ACHN (cell line): ENCODE measurements at places on chromosomes 2 and 18.

DNA sequence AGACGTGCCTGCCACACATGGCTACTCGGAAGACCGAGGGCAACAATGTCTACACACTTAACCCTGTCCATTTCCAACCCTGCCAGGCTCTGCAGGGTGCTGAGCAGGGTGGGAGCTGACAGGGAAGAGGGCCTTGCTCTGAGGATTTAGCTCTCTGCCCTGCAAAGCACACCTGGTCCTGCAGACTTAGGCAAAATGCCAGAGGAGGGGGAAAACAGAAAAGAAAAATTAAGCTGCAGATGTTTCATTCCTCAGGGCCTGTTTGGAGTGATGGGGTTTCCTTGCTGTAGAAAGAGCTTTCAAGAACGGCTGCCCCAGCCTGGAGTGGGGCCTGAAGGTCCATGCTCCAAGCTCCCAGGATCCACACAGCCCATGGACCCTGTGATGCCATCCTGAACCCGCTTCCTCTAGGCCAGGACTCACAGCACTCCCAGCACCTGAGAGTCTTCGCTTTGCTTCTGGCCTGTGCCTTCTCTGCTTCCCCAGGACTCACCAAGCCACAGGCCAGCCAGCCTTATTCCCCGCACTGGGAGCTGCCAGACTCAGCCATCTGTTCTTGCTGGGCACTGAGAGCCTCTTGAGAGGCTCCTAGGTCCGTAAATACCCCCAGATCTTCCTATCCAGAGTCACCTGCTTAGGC is 9.1 kb upstream of the TEX51 start:
- DNase-seq = no peak

DNA sequence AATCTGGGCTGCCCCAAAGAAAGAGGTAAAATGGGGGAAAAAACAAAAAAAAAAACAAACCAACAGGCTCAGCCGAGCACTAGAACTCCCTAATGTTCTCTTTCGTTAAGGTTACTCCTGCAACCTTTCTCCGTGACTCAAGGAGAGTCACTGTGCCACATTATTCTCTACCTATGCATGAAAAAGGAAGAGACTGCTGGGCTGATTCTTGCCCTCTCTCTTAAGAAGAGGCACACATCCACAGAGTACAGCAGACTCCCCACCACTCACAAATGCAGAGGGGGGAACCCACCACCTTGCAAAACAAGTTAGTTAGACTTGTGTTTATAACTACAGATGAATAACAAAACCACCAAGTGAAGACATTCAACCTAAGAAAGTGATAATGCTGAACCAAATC is 201.5 kb downstream of the DYM start:
- no peak for DNase-seq

DNA sequence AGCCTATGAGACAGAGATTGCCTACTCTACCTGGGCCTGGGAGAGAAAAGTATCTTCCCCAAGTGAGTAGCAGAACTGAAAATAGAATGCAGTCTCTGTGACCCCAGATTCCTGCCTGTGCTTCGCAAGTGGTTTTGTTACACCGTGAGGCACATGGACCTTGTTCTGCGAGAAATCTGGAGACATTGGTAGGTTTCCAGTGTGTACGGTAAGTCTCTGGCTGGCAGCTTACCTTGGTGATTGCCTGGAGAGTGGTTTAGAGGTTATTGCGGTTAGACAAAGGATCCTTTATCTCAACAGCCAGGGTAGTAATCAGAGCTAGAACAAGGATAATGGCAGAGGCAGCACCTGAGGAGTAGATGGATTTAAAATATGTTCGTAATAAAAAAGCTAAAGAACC is 606.0 kb upstream of the GCFC2 start:
- no peak for DNase-seq

DNA sequence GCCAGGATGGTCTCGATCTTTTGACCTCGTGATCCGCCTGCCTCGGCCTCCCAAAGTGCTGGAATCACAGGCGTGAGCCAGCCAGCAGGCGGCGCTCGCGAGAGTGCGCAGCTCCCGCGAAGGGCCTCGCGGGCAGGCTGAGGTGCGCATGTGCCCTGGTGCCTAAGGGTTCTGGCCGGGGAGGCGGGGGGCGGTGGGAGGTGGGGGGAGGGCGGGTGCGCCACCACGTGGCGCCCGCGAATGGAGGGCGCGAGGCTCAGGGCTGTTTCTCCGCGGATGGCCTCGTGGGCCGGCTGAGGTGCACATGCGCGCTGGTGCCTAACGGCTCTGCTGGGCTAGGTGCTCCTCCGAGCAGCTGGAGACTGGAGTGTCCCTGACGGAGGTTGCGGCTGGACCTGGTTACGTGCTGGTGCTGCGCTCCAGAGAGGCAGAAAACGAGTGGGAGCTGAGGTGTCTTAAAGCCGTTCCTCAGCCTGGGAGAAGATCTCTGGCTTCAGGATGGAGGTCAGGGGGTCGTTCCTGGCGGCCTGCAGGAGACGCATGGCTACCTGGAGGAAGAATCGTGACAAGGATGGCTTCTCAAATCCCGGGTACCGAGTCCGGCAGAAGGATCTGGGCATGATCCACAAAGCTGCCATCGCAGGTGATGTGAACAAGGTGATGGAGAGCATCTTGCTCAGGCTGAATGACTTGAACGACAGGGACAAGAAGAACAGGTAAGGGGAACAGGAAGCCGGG is at the start of gene ANKRD62:
Gene ANKRD62, plus strand, starts transcription at position 324 of the 738 bp plus-strand sequence. Its CDS starts 175 bp downstream, at position 499.
- no peak for DNase-seq

DNA sequence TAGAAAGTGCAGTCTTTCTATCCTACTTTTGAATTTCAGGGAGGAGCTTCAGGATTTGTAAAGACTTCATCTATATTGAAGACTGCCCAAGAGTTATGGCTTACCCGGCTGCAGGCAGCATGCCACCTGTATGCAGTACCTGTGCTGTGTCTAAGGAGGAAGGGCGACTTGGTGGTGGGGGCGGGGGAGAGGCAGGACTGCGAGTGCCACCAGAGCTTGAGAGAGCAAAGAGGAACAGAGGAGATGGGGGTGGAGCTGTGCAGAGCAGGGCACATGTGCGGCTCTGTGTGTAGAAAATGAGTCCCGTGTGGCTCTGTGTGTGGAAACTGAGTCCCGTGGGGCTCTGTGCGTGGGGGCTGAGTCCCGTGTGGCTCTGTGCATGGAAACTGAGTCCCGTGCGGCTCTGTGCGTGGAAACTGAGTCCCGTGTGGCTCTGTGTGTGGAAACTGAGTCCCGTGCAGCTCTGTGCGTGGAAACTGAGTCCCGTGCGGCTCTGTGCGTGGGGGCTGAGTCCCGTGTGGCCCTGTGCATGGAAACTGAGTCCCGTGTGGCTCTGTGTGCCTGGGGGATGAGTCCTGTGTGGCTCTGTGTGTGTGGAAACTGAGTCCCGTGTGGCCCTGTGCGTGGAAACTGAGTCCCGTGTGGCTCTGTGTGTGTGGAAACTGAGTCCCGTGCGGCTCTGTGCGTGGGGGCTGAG is 43.2 kb downstream of the LDLRAD4 start:
- DNase-seq = no peak

DNA sequence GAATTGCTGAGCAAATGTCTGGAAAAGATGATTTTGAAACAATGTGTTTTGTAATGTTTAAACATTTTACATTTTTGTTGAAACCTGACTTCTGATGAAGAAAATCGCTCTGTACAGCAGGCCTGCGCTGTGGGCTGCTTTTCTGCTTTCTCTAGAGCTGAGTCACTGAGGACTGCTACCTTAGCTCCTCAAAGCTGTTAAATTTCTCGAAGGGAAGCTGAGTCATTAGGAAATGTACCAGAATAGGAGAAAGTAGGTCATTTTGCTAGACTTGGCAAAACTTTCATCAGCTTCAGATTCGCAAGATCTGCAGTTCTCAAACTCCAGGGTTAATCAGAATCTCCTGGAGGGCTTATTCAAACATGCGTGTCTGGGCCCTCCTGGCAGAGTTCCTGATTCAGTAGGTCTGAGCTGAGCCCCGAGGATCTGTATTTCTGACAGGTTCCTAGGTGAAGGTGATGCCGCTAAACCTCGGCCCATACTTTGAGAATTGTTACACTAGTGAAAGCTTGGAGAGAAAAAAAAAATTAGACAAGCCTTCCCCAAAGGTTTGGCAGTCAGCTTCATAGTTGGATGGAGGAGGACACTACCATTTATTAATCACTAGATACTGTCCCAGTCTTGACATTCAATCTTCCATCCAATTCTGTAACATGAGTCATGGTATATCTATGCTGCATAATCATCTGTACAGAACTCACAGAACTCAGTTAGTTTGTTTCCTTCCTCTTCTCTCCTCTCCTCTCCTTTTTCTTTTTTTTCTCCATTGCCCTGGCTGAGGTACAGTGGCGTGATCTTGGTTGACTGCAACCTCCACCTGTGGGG is 297.6 kb downstream of the PARD3B start:
- DNase-seq = peak; percentile 85

DNA sequence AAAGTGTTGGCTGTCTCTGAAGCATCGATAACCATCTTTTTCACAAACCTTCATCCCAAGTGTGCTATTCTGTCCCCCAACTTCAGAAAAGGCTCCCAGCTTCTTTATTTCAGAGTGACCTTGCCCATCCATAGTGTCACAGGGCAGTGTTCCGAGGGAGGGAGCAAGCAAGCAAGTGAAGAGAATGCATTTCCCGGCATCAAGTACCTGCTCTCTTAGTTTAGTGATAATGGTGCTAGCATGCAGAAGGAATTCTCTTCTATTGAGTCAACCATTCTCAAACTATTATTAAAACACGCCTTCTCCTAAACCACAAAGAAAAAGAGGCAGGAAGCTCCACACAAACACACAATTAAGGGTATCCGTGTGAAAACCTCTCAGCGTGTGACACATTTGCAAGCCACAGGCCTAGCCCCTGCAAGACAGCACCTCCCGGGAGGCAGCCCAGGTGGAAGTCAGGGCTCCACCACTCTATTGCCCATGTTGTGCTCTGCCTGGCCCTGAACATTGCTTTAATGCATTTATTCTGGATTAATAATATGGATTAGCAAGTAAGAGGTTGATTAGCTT is 504.9 kb downstream of the GALR1 start:
- DNase-seq = no peak

DNA sequence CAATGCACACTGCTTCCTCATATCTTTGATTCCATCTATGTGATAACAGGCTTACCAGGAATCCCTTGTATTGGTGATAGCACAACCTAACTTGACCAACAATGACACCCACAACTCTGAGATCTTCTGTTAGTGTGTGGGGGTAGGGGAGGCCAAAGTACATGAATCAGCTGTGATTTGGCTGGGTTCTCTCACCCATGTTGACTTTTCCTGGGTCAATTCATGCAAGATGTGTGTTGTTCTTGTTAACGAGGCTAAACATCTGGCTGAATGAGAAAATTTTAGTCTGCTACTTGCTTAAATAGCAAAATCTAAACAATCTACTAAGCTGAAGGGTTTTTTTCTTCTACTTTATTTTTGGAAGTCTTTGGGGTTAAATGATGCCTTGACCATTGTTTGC is 341.2 kb upstream of the SLC14A2 start:
- no peak for DNase-seq

- no peak for DNase-seq
These were observed 64.6 kb upstream of the MYO3B start for GRCh38 chr2:170113168-170113894.

- DNase-seq = no peak
These were observed 32.6 kb upstream of the APCDD1 start for GRCh38 chr18:10421859-10422258.

- DNase-seq = peak; percentile 48
These were observed 1.7 kb downstream of the FOSL2 start for GRCh38 chr2:28394331-28394877.

GRCh38 chr2:22329211-22330154 is 1055.5 kb upstream of the KLHL29 start:
- no peak for DNase-seq

- DNase-seq = no peak
These were observed 278.7 kb downstream of the GULP1 start for GRCh38 chr2:188570370-188570769.

DNA sequence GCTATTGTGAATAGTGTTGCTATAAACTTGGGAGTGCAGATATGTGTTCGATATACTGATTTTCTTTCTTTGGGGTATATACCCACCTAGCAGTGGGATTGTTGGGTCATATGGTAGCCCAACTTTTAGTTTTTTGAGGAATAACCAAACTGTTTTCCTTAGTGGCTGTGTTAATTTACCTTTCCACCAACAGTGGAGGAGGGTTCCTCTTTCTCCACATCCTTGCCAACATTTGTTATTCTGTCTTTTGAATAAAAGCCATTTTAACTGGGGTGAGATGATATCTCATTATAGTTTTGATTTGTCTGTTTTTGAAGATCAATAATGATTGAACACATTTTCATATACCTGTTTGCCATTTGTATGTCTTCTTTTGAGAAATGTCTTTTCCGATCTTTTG is 282.0 kb upstream of the SESTD1 start:
- no peak for DNase-seq

- DNase-seq = no peak
These were observed 112.9 kb downstream of the CLIP4 start for GRCh38 chr2:29227935-29228675.

DNA sequence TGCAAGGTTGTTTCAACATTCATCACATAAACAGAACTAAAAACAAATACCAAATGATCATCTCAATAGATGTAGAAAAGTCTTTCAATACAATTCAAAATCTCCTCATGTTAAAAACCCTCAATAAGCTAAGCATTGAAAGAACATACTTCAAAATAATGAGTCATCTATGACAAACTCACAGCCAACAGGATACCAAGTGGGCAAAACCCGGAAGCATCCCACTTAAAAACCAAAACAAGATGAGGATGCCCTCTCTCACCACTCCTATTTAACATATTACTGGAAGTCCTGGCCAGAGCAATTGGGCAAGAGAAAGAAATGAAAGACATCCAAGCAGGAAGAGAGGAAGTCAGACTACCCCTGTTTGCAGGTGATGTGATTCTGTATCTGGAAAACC is 992.2 kb upstream of the PIK3C3 start:
- no peak for DNase-seq

DNA sequence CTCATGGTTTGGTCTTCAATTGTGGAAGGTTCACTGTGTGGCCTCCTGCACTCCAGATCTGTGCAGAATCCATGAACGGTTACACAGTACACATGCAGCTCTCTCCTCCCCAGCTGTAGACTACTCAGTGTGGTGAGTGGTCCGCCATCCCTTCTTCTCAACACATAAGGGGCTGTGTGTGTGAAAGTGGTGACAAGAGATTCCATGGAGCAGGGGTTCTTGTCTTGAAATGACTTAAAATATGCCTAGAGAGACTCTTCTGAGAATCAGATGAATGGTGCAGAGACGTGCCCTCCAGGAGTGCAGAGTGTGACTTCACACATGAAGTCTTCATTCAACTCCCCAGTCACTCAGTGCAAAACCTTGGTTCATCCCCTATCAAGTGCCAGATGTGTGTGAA is 151.0 kb upstream of the COPS8 start:
- no peak for DNase-seq

GRCh38 chr18:23145621-23146020 is 10.3 kb downstream of the CABLES1 start:
- DNase-seq = no peak

DNA sequence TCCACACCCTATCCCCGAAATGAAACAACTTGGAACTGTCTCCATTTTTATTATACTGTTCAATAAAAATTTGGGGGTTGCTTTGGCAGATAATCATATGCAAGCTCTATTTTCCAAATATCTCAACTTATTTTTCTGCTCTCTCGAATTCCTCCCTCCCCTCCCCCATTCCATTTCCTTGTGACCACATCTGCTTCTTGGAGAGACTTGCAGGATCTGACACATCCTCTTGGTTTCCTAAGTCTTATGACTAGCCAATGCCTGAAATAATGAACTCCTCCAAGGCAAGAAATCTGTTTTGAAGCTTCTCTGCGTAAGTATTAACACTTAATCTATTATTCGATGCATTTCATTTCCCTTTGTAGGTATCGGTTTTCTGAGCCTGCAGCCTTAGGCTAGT is 16.1 kb downstream of the TGIF1 start:
- peak; percentile 65 for DNase-seq

- DNase-seq = no peak
These were observed 27.9 kb upstream of the GREB1 start for GRCh38 chr2:11505652-11506610.

GRCh38 chr2:8817221-8817620 is 20.2 kb downstream of the KIDINS220 start:
- no peak for DNase-seq
